Cerebellum (tissue), 4 donors: ENCODE measurements at places on chromosomes 2 and 18. TPM values are rescaled to one million over a fixed set of nuclear protein-coding genes. Genes with fewer than 3 reads are reported as not detected.

CFC1 gene
- total RNA-seq: 1.3 TPM

SPATA3 gene
- not detected for total RNA-seq

COL3A1 gene
- total RNA-seq: 303 TPM

ARL4C gene
- 17.5 TPM for total RNA-seq

IL36G gene
- total RNA-seq: not detected

AP1S3 gene
- total RNA-seq: 26.6 TPM

IL36RN gene
- total RNA-seq: not detected

STPG4 gene
- 1.00 TPM for total RNA-seq

SERPINB8 gene
- 1.5 TPM for total RNA-seq

CPO gene
- total RNA-seq: not detected

PRKD3 gene
- 51.0 TPM for total RNA-seq

LONRF2 gene
- 36.1 TPM for total RNA-seq

CTLA4 gene
- total RNA-seq: not detected

LIPG gene
- total RNA-seq: 10.0 TPM
